ENCODE measurements at places on chromosomes 2 and 18.
A peak's percentile ranks its signal among the peaks of the same experiment; 100 is the strongest.

DNA sequence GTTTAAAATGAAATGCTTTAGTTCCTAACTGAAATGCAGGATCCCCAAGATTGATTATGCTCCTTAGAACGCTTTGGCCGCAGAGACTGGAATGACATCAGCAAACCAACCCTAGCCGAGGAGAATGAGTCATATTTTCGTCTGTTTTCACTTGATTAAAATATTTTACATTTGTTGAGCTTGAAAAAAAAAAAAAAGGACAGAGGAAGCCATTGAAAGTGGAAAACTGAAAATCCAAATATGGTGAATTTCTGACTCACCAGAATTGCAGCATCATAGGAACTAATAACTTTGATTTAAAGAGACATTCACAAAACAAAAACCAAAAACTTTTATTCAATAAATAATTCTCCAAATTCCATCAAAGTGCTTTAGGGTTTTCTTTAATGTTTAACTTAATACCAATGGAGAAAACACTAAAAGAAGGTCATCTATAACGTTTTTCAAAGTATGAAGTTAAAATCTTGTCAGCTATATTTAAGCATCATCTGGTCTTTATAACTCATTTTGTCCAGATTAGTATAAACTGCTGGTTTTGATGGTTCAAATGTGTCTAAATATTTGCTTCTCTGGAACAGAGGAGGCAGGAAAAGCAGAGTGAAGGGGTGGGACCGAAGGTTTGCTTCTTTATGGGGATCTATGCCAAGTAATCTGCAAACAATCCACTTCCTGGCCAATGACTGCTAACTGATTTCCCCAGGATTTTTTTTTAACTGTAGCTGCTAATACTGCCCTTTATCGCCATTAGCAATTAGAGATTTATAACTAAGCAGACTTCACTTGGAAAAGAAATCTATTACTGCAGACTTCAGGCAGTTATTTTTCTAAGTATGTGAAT, 30.9 kb upstream of the COL5A2 start:
- no peak for DNase-seq

DNA sequence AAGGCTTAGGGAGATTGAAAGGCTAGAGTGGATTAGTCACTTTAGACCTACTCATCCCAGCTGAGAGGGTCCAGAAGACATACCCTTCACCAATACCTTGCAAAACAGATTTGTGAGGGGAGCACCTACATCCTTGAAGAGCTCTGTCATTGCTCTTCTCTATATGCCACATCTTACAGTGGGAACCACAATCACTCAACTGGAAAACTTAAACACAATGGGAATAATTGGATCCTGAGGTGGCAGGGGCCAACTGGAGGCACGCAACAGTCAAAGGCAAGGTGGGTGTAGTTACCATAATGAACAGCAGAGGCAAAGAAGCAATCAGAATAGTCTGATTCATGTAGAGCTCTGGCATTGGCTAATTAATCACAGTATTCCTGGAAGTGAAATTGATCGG, 35.4 kb downstream of the PDE1A start:
- no peak for DNase-seq

- DNase-seq: no peak
Observed at GRCh38 chr18:24018299-24018886, 3.8 kb downstream of the TTC39C start.

DNA sequence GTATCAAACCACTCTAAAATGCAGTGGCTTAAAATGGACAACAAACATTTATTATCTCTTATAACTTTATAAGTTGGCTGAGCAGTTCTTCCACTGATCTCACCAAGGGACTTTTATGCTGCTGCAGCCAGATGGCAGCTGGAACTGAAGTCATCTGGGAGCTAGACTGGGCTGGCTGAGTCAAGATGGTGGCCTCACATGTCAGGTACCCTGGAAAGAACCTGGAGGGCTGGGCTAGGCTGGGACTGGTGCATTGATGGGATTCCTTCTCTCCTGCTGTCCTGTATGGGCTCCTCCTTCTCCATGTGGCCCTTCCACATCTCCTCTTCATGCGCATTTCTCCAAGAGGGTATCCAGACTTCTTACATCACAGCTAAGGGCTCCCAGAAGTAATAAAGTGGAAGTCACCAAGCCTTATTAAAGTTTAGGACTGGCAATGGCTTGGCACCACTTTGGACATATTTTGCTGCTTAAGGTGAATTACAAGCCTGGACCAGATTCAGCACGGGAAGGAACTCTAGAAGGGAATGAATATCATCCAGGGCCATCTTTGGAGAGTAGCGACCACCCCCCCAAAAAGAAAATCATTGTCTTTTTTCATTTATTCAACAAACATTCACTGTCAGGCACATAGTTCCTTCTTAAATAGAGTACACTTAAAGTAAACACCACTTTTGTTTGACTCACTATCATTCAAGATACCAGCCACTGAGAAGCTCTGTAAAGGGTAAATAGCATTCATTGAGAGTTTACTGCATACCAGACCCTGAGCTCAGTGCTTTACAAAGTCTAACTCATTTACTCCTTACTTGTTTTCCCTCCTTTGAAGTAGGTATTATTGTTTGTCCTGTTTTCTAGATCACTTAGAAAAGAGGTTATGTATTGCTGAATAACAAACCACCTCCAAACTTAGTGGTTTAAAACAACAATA, 138.0 kb downstream of the ZFP36L2 start:
- DNase-seq: no peak

GRCh38 chr18:24560511-24560981, 100.1 kb downstream of the HRH4 start:
- DNase-seq: peak; percentile 68

DNA sequence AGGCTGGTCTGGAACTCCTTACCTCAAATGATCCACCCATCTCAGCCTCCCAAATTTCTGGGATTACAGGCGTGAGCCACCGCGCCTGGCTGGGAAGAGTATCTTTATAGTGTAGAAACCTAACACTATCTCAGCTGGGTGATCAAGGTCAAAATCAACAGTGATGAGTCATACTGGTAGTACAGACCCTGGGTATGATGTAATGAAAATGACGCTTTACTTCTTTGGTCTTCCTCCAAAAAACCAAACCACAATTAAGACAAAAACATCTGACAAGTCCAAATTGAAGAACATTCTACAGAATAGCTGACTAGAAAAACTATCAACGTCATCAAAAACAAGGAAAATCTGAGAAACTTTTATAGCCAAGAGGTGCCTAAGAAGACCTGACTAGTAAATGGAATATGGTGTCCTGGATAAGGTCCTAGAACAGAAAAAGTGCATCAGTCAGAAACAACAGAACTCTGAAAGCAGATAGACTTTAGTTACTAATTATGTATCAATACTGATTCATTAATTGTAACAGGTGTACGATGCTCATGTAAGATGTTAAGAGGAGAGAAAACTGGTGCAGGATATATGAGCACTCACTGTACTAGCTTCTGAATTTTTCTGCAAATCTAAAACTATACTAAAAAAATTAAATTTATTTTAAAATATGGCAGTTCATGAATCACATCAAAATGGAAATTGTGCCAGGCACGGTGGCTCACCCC, 25.4 kb downstream of the PDCL3 start:
- no peak for DNase-seq

- no peak for DNase-seq
Observed at GRCh38 chr2:3356799-3357198, 20.8 kb downstream of the EIPR1 start.

- no peak for DNase-seq
Observed at GRCh38 chr2:227161947-227162346, 2.1 kb downstream of the COL4A4 start.

DNA sequence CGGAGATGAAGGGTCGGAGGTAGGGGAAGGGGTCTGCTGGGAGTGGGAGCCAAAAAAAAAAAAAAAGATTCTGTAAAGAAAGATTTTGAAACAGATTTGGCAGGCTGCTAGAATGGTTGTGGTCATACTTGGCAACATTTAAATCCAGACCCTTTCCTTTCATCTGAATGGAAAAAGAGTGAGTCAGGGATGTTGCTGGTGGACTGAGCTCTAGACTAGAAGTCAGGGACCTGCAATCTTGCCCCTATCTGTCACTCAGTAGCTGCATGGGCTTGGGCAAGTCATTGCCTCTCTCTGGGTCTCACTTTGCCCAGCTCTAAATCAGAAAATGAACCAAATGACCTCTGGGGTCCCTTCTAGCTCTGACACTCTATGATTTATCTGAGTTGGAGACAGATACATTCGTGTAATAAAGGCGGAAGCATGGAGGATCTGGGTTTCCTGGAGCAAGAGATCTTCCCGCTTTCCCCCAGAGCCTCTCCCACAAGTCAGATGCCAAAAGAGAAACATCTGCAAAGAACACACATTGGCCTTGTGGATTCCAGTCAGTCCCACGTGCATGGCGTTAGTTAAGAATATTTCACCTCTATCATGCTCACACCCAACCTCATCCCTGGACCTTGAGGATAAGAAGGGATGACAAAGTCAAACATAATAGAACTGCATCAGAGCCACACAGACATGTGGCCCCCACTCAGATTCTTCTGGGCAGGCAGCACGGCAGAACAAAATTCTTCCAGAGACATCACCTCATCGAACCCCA, 58.5 kb downstream of the ADD2 start:
- DNase-seq: no peak

DNA sequence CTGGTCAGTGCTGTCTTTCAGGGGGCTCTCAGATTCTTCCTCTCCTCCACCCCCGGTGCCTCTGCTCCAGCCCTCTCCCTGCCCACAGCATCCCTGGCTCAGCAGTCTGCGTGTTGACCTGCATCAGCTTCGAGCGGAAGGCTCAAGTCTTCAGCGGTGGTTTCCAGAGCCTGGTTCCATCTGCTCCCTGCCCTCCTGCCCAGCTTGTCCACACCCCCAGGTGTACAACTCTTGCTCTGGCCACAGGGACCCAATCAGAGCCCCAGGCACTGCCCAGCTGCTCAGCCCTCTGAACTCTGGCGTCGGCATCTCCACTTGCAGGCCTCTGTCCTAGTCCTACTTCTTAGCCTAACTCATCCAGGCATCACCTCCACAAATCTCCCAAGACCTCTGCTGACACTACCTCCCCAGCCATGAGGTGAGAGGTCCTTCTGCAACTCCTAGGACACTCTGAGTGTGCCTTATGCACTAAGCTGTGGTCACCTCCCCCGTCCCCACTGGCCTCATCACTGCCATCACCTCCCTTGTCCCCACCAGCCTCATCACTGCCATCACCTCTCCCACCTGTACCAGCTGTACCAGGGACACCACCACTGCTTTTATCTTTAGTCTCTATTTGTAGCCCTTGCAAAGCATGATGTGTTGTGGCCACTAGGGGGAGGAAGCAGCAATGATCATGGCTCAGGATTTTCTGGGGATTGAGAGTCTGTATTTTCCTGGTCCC, 60.9 kb downstream of the EDAR start:
- DNase-seq: peak; percentile 33

GRCh38 chr2:207725873-207726578, 14.6 kb downstream of the CCNYL1 start:
- no peak for DNase-seq

- no peak for DNase-seq
Observed at GRCh38 chr2:119116411-119117295, 41.9 kb downstream of the C1QL2 start.

DNA sequence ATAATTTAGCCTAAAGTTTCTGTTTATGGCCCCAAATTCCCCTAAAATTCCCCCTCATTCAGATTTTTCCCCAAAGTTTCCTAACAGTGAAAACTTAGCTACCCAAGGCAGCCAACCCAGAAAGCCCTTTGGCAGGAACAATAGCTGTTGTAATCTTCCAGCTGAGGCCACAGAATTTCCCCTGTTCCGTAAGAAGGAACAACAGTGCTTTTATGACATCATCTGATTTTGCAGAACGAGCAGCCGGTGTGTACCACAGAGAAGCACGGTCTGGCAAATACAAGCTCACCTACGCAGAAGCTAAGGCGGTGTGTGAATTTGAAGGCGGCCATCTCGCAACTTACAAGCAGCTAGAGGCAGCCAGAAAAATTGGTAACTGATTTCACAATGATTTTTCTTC, 6.3 kb downstream of the TNFAIP6 start:
- DNase-seq: no peak

GRCh38 chr2:224940618-224941017, 101.7 kb downstream of the DOCK10 start:
- DNase-seq: no peak

DNA sequence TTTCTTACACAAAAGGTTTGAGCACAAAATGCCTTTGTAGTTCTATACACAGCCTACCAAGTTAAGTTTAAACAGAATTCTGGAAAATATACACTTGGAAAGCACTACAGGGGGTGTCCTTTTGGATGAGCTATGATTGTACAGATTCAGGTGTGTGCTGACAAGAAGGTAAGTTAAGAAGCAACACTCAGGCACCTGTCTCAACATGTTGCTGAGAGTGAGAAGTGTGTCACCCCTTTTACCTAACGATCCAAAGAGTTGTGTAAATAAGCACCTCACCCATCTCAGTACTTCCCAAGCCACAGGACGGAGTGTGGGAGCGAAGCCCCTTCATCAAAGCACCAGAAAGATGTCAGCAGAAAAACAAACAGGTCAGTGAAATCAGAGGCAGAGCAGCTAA, 109.5 kb upstream of the DAPL1 start:
- no peak for DNase-seq

DNA sequence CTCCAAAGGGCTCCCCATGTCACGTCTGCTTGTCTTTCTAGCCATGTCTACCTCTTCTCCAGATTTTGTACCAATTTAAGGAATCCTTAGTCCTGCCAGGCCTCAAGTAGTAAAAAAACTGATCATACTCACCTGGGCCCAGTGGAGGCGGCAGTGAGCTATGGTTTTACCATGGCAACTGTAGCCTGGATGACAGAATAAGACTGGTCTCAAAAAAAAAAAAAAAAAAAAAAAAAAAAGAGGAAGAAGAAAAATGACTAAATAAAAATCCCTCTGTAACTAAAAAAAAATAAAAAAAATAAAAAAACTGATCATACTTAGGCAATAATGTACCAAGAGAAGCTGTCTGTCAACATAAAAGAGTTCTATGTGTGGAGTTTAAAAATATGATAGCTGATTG, 221.6 kb downstream of the NR4A2 start:
- DNase-seq: no peak

GRCh38 chr2:178072000-178072382, 586 bp downstream of the PDE11A start:
- no peak for DNase-seq

DNA sequence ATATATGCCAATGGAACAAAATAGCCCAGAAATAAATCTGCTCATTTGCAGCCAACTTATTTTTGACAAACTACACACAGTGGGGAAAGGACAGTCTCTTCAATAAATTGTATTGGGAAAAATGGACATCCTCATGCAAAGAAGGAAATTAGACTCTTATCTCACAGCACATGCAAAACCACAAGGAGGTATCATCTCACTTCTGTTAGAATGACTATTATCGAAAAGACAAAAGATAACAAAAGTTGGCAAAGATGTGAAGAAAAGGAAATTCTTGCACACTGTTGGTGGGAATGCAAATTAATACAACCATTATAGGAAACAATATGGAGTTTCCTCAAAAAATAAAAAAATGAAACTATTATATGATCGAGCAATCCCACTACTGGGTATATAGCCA, 16.3 kb upstream of the WDR75 start:
- DNase-seq: no peak

DNA sequence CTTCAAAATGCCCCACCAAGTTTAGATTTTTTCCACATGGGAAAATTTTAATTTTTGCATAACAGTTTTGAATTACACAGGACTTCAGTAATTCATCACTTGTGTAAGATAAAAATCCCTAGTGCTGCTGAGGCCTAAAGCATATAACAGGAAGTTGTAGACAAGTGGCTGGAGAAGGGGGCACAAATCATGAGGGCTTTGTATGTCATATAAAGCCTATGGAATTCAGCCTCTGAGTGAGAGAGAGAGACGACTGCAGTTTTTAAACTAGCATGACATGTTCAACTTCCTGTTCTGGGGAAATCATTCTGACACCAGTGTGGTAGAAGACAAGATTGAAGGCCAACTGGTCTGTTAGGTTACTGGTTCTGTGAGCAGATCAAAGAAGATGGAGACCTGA, 187.3 kb upstream of the CHST9 start:
- no peak for DNase-seq
